ENCODE measurements at places on chromosomes 1 and 21. TPM values are rescaled to one million over a fixed set of nuclear protein-coding genes. Genes with fewer than 3 reads are reported as not detected.

The CLDN14 gene
- not detected for total RNA-seq

The KRTAP10-9 gene
- total RNA-seq: not detected

The CYP4Z1 gene
- not detected for total RNA-seq

The ADORA1 gene
- 1.3 TPM for total RNA-seq

The NOS1AP gene
- 8.1 TPM for total RNA-seq

The KCNH1 gene
- 0.11 TPM for total RNA-seq

The HHIPL2 gene
- total RNA-seq: 0.15 TPM

The CD1D gene
- 1.3 TPM for total RNA-seq

The TTC24 gene
- total RNA-seq: not detected

The RGS4 gene
- total RNA-seq: not detected

The SPATA1 gene
- total RNA-seq: 0.61 TPM

DNA sequence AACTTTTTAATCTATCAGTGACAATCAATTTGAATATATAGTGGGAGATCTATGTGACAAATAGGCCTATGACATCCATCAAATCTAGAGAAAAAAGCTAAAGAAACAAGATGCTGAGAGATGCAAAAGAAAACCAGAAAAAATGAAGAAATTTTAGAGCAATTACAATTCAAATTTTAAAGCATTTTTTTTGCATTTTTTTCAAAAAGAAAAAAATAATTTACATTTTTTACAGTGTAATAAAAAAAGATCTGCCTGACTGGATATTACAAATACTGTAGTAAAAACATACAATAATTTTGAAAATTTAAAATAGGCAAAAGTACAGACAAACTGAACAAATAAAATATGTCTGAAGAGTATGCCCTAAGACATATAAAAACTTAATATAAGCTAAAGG, 14.4 kb downstream of the CD34 start:
- H3K4me3 ChIP-seq: no peak overlapping the region
- no peaks in the 10 kb centered on the region for H3K36me3 ChIP-seq
- no peak overlapping the region for H3K27ac ChIP-seq
- no peaks in the 10 kb centered on the region for H3K27me3 ChIP-seq
- DNase-seq: no peak

GRCh38 chr1:150008699-150009098, 1.8 kb downstream of the OTUD7B start:
- no peaks in the 10 kb centered on the region for H3K4me1 ChIP-seq
- DNase-seq: no peak
- H3K27ac ChIP-seq: no peak overlapping the region
- no peaks in the 10 kb centered on the region for H3K27me3 ChIP-seq
- H3K4me3 ChIP-seq: peak overlapping the region; percentile 94

DNA sequence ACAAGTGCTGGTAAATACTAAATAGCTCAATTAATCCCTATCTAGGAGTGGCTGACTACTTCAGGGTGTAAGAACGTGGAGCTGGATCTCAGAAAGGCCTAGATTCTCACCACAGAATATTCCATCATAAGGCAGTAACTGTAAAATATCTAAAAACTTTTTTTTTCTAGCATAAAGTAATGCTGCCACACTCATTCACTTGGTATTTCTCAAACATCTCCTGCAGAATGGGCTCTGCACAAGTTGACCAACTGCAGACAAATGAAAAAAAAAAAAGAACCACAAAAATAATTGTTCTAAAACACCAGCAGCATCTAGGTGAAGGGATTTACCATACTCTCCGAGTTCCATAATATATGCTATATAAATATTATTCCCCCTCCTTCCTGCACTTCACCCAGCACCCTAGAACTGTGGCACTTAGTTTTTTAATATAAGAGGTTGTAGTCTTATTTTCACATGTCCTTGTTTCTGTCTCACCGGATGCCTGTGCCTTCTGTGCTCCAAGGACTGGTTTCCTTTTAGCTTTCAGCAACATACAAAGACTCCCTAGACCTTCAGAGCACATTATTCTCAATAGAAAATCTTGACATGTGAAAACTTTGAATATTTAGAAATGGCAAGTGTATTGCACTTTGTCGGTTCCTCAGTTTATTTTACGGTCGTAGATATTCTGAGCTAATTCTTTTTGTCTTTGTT, 8.9 kb downstream of the VSIG8 start:
- no peaks in the 10 kb centered on the region for H3K36me3 ChIP-seq
- peak overlapping the region; percentile 73 for H3K4me3 ChIP-seq
- H3K27me3 ChIP-seq: peaks cover 6% of the 10 kb centered on the region
- no peak overlapping the region for H3K27ac ChIP-seq
- no peaks in the 10 kb centered on the region for H3K4me1 ChIP-seq

GRCh38 chr1:64235181-64235580, 31.8 kb downstream of the UBE2U start:
- no peaks in the 10 kb centered on the region for H3K27me3 ChIP-seq
- no peaks in the 10 kb centered on the region for H3K4me1 ChIP-seq
- H3K36me3 ChIP-seq: no peaks in the 10 kb centered on the region
- DNase-seq: no peak
- no peak overlapping the region for H3K27ac ChIP-seq

DNA sequence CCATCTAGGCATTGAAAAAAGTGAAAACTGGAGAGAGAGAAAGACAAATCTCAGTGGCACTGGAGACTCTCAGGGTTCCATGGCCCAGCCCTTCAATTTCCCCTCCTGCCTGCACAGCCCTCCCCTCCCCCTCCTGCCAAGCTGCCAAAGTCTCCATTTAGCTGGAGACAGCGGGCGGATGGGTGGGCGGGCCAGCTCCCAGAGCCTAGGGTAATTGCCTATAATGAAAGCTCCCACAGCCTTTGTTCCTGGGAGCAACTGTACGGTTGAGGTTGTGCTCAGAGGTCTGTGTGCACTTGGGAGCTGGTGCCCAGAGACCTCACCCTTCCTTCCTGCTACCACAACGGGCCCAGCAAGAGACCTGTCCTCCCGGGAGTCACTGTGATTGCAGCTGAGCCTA, 89.6 kb downstream of the NAV1 start:
- H3K27me3 ChIP-seq: no peaks in the 10 kb centered on the region
- no peak overlapping the region for H3K27ac ChIP-seq
- DNase-seq: no peak

DNA sequence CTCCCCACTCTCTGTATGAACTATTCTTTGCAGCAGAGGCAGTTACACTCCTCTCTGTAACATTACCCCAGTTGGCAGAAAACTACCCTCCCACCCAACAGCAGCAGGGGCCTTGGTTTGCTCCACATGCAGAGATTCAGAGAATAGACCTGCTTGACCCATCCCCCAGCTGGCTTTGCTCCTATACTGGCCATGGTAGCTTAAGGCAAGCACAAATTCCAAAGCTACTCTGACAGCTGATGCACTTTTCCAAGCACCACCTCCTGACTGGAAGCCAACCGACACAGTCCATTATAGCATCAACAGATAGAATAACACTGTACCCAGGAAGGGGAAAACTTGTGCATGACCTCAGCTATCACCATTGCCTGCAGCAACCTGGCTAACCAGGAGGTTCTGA, 846.5 kb upstream of the NCAM2 start:
- no peak for DNase-seq
- no peak overlapping the region for H3K4me3 ChIP-seq
- no peak overlapping the region for H3K27ac ChIP-seq
- no peaks in the 10 kb centered on the region for H3K4me1 ChIP-seq
- peaks cover 17% of the 10 kb centered on the region for H3K36me3 ChIP-seq

GRCh38 chr1:184039126-184039525, 1.6 kb upstream of the COLGALT2 start:
- peaks cover 17% of the 10 kb centered on the region for H3K27me3 ChIP-seq
- H3K27ac ChIP-seq: no peak overlapping the region
- no peak overlapping the region for H3K4me3 ChIP-seq
- H3K4me1 ChIP-seq: no peaks in the 10 kb centered on the region

DNA sequence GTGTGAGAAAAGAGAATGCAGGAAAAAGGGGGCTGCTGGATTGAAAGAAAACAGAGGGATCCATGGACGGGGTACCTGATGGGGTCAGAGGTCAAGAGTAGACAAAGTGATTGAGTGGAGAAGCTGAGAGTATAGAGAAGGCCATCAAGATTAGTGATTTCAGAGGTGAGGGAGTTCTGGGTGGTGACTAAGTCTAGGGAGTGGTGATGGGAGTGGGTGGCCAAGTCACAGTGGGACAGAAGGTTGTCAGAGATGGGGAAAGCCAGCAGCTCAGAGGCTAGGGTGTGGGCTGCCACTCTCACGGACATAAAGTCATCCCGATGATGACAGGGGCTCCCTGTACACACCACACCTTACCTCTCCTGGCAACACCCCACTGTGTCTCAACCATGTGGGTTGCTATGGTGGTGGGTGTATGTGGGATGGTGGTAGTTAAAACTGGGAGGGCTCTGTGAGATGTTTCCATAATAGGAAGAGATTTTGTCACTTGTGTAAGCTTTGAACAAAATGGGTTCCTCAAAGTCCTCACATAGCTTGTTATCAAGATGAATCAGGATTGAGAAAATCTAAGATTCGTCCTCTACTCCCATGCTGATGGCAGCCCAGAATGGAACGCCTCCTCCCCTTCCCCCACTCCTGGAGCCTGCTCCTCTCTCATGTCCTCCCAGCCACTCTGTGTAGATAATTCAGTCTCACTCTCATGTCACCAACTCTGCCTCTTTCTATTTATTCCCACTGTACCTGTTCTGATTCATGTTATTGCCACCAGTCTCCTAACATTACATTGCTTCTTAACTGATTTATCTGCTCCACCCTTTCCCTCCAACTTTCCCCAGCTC, 20.3 kb upstream of the CSF1 start:
- DNase-seq: no peak
- no peak overlapping the region for H3K27ac ChIP-seq
- H3K4me3 ChIP-seq: no peak overlapping the region
- H3K27me3 ChIP-seq: no peaks in the 10 kb centered on the region

DNA sequence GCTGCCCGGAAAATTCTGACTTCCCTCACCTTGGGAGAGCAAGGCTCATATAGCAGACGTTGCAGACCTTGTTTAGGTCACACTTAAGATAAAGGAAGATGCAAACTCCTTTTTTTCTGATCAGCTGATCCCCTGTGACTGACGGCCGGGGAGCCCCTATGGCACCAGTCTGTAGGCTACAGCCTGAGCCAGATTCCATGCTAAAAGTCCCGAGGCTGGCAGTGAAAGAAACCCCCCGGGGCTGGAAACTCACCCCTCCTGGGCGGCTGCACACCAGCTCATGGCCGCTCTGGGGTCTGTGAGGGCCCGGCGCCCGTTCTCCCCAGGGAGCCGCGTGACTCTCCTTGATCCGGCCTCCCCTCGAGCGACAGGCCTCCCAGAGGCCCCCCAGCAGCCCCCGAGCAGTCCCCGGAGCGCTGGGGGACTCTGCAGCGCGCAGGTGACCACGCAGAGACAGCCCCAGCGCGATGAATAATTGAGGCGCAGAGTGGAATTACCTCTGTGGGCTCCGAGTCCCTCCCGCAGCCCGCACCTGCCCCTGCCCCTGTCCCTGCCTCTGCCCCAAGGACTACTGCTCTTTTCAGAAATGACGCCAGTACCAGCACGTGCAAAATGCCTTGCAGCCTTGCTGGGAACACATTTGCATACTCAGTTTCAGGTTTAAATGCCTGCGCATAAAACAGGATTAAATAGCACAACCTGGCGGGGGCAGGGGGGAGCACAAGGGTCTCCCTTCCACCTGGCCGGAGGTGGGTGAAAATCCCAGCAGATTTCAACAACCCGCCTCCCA, 62.6 kb upstream of the CLDN14 start:
- H3K4me1 ChIP-seq: no peaks in the 10 kb centered on the region
- H3K36me3 ChIP-seq: no peaks in the 10 kb centered on the region
- no peak overlapping the region for H3K27ac ChIP-seq
- H3K4me3 ChIP-seq: no peak overlapping the region
- peak; percentile 70 for DNase-seq

DNA sequence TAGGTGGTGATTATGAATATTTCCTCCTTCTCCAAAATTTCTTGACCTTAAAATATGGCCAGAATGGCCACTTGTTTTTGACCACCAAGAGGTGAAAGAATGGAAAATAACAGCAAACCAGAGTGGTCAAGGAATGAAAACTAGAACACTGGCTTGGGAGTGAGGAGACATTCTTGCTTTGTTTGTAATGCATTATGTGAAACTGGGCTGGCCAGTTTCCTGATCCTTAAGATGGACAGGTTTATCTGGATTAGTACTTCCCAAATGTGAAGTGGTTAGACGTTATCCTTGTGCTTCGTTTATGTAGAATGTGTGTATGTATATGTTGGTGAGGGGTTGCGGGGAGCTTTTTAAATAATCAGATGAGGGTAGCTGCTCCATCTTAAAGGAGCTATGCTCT, 12.8 kb downstream of the PLA2G4A start:
- no peak overlapping the region for H3K4me3 ChIP-seq
- no peaks in the 10 kb centered on the region for H3K36me3 ChIP-seq
- no peaks in the 10 kb centered on the region for H3K4me1 ChIP-seq
- H3K27ac ChIP-seq: no peak overlapping the region

DNA sequence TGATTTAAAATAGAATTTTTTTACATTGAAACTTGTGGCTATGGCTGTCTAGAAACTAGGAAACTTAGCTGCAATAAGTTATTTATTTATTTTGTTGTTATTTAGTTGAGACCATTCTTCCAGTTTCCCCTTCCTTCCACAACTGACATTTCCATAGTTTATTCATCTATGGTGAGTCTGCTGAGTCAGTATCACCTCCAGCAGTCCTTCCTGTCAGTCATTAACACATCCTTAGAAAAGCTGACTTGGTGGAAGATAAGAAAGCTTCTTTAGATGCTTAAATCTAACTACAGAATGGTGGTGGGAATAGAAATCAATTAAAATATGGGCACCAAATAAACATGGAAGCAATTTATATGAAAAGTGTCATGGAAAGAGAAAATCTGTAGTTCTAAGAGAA, 714.0 kb downstream of the RWDD3 start:
- H3K4me1 ChIP-seq: no peaks in the 10 kb centered on the region
- no peaks in the 10 kb centered on the region for H3K36me3 ChIP-seq
- no peak overlapping the region for H3K27ac ChIP-seq
- no peaks in the 10 kb centered on the region for H3K27me3 ChIP-seq
- DNase-seq: no peak

DNA sequence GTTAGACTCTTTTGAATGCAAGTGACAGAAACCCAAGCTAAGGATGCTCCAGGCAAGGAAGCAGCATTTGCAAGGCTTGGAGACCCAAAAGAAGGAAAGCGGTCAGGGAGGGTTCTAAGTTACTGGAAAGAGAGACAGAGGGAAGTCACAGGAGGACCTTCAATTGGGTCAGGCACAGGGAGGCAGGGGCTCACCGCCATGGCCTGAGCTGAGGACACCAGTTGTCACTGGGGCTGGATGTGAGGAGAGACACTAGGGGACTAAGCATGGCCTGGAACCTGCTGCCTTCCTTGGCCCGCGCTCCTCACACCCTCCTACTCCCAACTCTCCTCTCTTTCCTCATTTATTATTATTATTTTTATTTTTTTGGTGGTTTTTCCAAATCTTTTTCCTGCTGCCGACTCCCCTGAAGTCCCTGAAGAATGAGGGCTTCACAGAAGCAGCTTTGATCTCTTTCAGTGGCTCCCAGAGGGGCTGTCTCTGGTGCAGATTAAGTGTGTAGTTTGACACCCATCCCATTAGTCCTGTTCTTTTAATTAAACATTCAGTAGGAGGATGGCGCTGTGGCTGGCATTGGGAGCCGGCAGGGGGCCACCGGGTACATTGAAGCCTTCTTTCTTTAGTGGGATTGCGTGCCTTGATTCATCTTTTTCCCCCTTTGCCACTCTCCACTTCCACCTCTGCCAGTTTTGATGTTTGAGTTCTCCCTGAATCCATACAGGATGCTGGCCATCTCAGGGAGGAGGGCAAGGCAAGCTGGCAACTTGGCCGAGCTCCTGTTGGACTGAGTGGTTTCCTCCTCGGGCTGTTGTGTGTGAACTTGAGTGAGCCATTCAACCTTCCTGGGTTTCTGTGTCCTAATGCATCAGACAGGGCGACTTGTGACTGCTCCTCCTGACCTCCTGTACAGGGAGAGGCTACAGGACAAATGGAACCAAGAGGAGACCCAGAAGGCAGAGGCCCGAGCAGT, 59.3 kb downstream of the MDM4 start:
- no peak for DNase-seq
- peaks cover 25% of the 10 kb centered on the region for H3K4me1 ChIP-seq
- H3K36me3 ChIP-seq: no peaks in the 10 kb centered on the region
- peaks cover 2% of the 10 kb centered on the region for H3K27me3 ChIP-seq
- H3K4me3 ChIP-seq: peak overlapping the region; percentile 41
